RPMI7951 (cell line): ENCODE measurements at places on chromosomes 12 and 14. TPM values are rescaled to one million over a fixed set of nuclear protein-coding genes. Genes with fewer than 3 reads are reported as not detected.

FOXN4 gene
- not detected in 2 replicates for total RNA-seq

WSCD2 gene
- total RNA-seq: not detected in 2 replicates

COCH gene
- total RNA-seq: 0.12 TPM in 1 of 2 replicates, not detected in the other

DIO3 gene
- not detected in 2 replicates for total RNA-seq

AKAP3 gene
- total RNA-seq: 0.60 and 2.3 TPM in 2 replicates

GLT8D2 gene
- total RNA-seq: 10.4 and 14.8 TPM in 2 replicates

INHBE gene
- total RNA-seq: 0.24 and 0.88 TPM in 2 replicates

ERBB3 gene
- 3.0 and 5.4 TPM in 2 replicates for total RNA-seq

ESPL1 gene
- total RNA-seq: 11.3 and 12.6 TPM in 2 replicates

DDIT3 gene
- 19.1 and 24.8 TPM in 2 replicates for total RNA-seq

DNAAF2 gene
- total RNA-seq: 11.7 and 12.1 TPM in 2 replicates

RIC8B gene
- total RNA-seq: 10.7 and 11.9 TPM in 2 replicates

TAS2R31 gene
- 1.1 and 1.2 TPM in 2 replicates for total RNA-seq

SELPLG gene
- total RNA-seq: 0.88 and 1.7 TPM in 2 replicates

INHBC gene
- not detected in 2 replicates for total RNA-seq

AQP6 gene
- 0.10 TPM in 1 of 2 replicates, not detected in the other for total RNA-seq

ADAM21 gene
- 0.68 and 1.6 TPM in 2 replicates for total RNA-seq

KRT75 gene
- total RNA-seq: not detected in 2 replicates

HHIPL1 gene
- 0.24 and 0.49 TPM in 2 replicates for total RNA-seq

P2RX7 gene
- 4.8 and 5.0 TPM in 2 replicates for total RNA-seq

TAC3 gene
- total RNA-seq: not detected in 2 replicates

GALNT8 gene
- not detected in 2 replicates for total RNA-seq

BDKRB1 gene
- 7.1 and 9.2 TPM in 2 replicates for total RNA-seq

PMCH gene
- total RNA-seq: not detected in 2 replicates

TBX3 gene
- 51.4 and 61.6 TPM in 2 replicates for total RNA-seq

NTN4 gene
- total RNA-seq: 1.4 and 3.1 TPM in 2 replicates

CCDC88C gene
- 0.10 and 0.12 TPM in 2 replicates for total RNA-seq

CISTR gene
- total RNA-seq: not detected in 2 replicates

PROX2 gene
- total RNA-seq: not detected in 2 replicates

BCL11B gene
- 0.10 and 0.12 TPM in 2 replicates for total RNA-seq

TRHDE gene
- 1.2 and 2.3 TPM in 2 replicates for total RNA-seq

COL2A1 gene
- not detected in 2 replicates for total RNA-seq

ADAMTS20 gene
- not detected in 2 replicates for total RNA-seq

PCED1B gene
- 1.6 and 4.2 TPM in 2 replicates for total RNA-seq

PTPRO gene
- total RNA-seq: 0.72 and 0.78 TPM in 2 replicates

SAMD15 gene
- 0.84 and 1.7 TPM in 2 replicates for total RNA-seq

HOXC10 gene
- total RNA-seq: 4.0 and 5.1 TPM in 2 replicates

NRIP2 gene
- not detected in 2 replicates for total RNA-seq

ZNF891 gene
- 0.48 and 0.49 TPM in 2 replicates for total RNA-seq

APOLD1 gene
- 12.6 and 12.7 TPM in 2 replicates for total RNA-seq

KRT82 gene
- total RNA-seq: not detected in 2 replicates

PMEL gene
- 0.84 and 1.1 TPM in 2 replicates for total RNA-seq

SIX1 gene
- 6.7 and 7.7 TPM in 2 replicates for total RNA-seq

GXYLT1 gene
- 9.3 TPM in 2 replicates for total RNA-seq

GALNT16 gene
- total RNA-seq: 0.10 and 0.12 TPM in 2 replicates

POLE2 gene
- 55.1 and 56.2 TPM in 2 replicates for total RNA-seq

TCL1B gene
- not detected in 2 replicates for total RNA-seq

MGST1 gene
- total RNA-seq: 62.5 and 75.6 TPM in 2 replicates

SIX6 gene
- total RNA-seq: not detected in 2 replicates

GCH1 gene
- 1.3 and 3.5 TPM in 2 replicates for total RNA-seq

ZBTB42 gene
- 0.84 and 0.88 TPM in 2 replicates for total RNA-seq

LRRC43 gene
- 0.36 and 0.59 TPM in 2 replicates for total RNA-seq

PELI2 gene
- 0.59 and 0.84 TPM in 2 replicates for total RNA-seq

FSCB gene
- total RNA-seq: not detected in 2 replicates

RFX4 gene
- not detected in 2 replicates for total RNA-seq

DPPA3 gene
- total RNA-seq: not detected in 2 replicates

STON2 gene
- total RNA-seq: 0.49 and 1.6 TPM in 2 replicates

CD4 gene
- total RNA-seq: 3.5 and 5.4 TPM in 2 replicates

CCDC38 gene
- not detected in 2 replicates for total RNA-seq

PLXNC1 gene
- total RNA-seq: 0.10 and 0.24 TPM in 2 replicates
